ENCODE measurements at places on chromosomes 16 and 17.
A peak's percentile ranks its signal among the peaks of the same experiment; 100 is the strongest.

GRCh38 chr17:18858567-18859245, 775 bp downstream of the PRPSAP2 start:
- no peak for DNase-seq

DNA sequence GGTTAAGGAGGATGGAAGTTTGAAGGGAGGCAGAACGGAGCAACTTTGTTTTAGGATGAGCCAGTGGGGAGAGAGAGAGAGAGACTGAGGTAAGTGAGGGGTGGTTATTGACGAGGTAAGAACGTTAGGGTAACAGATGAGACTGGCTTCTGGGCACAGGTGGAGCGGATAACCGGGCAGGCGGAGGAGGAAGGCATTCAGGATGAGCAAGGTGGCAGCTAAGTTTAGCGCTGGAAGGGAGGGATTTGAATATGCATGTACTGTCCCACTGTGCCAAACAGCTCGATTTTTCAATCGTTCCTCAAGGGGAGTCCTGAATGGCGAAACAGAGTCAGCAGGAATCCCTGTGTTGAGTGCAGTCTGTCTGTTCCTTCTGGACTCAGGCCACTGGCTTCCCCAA, 35.8 kb downstream of the CACNG3 start:
- no peak for DNase-seq

- DNase-seq, result no peak
Measured at GRCh38 chr16:85640585-85640984, 27.5 kb downstream of the GSE1 start.

GRCh38 chr16:5482256-5482655, 384.7 kb upstream of the EEF2KMT start:
- no peak for DNase-seq

DNA sequence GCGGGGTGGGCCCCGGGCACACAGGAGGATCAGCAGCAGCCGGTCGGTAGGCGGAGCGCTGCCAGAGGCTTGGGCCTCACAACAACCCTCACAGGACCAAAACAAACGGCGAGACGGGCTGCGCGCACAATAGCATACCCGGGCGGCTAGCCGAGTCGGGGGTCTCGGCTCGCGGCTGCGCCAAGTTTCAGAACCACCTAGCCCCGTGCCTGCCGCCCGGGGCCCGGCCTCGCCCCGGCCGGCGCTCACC, 732 bp downstream of the ULK2 start:
- no peak for DNase-seq

DNA sequence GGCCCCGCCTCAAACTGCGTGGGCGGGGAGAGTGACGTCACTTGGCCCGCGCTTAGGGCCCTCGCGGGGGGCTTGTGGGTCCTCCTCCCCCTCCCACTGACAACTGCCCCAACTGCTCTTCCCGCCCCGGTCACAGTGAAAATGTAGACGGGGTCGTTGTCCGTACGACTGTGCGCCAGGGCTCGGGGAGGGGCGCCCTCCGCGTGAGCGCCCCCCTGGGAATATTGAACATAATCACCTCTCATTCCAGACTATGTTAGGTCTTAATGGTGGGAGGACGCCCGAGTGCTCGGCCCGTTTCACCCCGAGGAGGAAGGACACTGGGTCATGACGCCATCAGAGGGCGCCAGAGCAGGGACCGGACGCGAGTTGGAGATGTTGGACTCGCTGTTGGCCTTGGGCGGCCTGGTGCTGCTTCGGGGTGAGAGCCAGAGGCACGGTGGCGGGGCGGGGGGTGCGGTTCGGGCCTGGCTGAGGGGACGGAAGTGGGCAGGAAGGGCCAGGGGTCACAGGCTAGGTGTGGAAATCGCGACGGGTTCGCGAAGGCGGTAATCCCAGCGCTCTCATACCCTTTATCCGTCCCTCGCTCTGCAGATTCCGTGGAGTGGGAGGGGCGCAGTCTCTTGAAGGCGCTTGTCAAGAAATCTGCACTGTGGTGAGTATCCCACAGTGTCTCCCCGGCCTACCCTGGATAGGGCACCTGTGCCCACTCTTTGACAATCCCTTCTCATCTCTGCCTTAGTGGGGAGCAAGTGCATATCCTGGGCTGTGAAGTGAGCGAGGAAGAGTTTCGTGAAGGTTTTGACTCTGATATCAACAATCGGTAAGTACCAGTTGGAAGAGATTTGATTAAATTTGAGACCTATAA, at the start of gene ELP5:
Gene ELP5 (plus strand): TSS at position 40 of the 868 bp plus-strand sequence. CDS start 336 bp downstream, at position 376.
- peak; percentile 99 for DNase-seq

DNA sequence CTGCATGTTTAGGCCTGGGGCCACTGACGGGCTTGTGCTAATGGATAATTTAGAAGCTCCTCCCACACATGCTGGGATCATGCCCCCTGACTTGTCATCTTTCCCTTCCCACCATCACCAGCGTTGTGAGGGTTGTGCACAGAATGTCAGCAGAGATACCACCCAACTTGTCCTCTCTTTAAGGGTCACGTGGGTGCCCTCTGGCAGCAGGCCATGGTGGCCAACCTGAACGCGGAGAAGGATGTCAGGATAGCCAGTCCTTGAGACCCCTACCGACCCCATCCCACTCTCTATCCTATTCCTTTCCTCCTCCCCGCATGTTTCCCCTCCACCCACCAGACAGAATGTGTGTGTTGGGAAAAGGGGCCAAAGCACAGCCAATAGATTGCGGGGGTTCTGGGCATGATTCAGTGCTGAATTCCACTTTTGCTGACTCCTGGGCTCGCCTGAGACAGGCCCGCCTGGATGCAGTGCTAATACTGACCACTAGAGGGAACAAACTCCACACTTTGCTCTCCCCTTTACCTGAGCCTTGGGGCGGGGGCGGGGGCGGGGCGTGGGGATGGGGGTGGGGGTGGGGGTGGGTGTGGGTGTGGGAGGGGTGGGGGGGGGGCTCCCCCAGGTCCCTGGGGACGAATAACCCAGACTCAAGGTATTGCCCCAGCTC, at the start of gene GH2:
Gene GH2 (minus strand): TSS at position 10 of the 667 bp plus-strand sequence. CDS start 143 bp downstream, outside the sequence.
- no peak for DNase-seq

DNA sequence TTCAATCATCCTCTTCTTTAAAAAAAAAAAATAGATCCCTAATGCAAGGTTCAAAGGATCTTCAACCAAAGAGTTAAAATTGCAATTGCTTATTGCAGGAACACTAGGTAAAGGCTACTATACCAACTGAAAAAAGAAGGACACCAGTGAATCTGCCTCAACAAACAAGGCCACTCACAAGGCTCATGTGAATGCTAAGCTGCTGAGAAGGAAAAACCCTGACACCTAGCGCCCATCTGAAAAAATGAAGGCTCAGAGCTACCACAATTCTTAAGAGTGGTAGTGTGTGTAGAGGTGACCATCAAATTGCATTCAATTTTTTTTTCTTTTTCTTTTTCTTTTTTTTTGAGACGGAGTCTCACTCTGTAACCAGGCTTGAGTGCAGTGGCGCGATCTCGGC, 201.6 kb upstream of the C17orf78 start:
- no peak for DNase-seq

GRCh38 chr17:80862481-80862961, 129.1 kb upstream of the CHMP6 start:
- DNase-seq, result no peak

- no peak for DNase-seq
Measured at GRCh38 chr16:55651841-55652824, 3.7 kb upstream of the SLC6A2 start.

GRCh38 chr16:58464916-58465731, 34.8 kb upstream of the NDRG4 start:
- DNase-seq, result no peak

DNA sequence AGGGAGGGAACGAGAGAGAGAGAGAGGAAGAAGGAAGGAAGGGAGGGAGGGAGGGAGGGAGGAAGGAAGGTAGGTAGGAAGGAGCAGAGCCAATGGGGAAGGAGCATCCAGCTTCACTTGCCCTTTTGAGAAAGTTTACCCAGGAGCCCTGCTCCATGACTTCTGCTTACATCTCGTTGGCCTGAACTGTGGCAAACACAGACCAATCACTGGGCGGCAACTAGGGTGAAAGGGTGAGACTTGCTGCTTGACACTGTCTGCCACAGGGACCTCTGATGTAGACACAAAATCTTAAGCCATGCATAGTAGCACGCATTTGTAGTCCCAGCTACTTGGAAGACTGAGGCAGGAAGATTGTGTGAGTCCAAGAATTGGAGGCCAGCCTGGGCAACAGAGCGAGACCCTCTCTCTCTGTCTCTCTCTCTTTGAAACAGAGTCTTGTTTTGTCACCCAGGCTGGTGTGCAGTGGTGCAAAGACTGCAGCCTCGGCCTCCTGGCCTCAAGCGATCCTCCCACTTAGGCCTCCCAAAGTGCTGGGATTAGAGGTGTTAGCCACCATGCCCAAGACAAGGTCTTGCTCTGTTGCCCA, 19.5 kb upstream of the TUBG2 start:
- DNase-seq, result no peak

DNA sequence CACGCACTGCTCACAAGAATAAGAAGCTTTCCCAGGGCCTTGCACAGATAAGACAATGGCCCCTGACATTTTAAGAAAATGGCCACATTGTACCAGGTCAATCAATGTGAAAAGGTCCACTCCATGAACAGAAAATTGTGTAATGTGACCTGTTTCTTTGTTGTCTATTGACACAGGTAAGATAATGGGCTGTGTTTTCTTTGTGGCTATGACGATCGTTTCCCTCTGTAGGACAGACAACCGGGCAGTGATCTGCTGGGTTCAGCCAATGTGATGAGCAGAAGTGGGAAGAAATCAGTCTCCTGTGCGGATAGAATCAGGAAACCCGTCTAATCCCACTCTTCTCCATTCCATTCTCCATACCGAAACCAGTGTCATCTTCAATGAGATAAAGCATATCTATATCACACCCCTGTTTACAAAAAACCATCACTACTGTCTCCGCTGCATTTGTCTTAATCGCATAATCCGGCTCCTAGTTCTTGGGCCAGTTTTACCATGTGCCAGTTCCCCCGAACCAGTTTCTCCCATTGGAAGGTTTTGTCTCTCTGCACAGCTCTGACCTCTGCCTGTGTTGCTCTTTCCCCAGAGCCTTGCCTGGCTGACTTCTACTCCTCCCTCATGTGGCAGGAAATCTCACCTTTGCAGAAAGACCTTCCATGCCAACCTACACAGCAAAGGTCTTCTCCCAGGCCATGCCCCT, 66.9 kb upstream of the ATF7IP2 start:
- no peak for DNase-seq

GRCh38 chr17:59617156-59617732, 2.5 kb upstream of the CLTC start:
- no peak for DNase-seq

GRCh38 chr17:12909046-12909445, 108.8 kb downstream of the ELAC2 start:
- no peak for DNase-seq

GRCh38 chr16:50478773-50479149, 69.4 kb upstream of the NKD1 start:
- no peak for DNase-seq

DNA sequence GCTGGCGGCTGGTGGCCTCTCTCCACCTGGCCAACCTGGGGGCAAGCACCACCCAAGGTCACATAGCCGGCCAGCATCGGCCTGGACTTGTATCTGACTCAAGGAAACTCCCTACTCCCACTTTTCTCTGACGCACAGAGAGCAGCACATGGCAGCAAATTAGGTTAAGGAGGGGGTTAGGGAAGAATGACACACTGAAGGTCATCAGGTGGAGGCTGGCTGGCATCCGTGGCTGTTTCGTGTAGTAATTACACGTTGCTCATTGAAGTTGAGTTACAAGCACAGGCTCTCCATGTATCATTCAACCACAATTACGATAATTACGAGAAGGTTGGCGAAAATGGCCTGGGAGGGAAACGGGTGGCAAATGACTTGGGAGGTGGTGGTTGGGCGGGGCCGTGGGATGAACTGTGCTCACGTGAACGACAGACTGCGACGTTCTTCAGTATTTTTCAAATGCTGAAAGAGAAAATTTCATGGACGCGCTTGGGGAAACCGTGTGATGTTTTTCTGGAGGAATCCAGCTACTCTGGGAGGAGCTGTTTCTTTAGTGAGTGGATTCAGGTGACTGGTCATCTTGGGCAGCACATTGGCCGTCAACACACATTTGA, 4.0 kb upstream of the METRNL start:
- no peak for DNase-seq

DNA sequence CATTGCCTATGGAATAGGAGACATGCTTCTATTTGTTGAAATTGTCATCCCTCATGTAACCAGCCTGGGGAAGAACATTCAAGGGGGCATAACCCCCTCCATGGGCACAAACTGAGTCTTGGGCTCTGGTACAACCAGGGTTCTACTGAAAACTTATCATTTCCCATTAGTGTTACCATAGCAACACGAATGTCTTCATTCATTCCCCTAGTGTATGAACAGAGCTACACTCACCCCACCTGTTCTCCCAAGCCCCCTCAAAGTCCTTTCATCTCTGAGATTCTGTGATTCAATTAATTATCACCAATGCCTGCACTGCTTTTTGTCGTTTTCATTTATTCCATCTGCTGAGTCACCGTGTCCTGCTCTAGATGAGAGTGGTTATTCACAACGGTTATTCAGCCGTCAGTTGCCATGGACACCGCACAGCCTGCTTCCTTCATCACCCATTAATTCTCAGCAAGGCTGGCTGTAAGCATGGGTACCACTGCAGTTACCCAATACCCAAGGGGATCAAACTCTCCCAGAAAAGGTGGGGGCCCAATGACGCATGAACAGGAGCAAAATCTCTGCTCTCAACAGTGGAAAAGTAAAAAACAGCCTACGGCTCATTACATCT, 1.6 kb upstream of the GAST start:
- no peak for DNase-seq

DNA sequence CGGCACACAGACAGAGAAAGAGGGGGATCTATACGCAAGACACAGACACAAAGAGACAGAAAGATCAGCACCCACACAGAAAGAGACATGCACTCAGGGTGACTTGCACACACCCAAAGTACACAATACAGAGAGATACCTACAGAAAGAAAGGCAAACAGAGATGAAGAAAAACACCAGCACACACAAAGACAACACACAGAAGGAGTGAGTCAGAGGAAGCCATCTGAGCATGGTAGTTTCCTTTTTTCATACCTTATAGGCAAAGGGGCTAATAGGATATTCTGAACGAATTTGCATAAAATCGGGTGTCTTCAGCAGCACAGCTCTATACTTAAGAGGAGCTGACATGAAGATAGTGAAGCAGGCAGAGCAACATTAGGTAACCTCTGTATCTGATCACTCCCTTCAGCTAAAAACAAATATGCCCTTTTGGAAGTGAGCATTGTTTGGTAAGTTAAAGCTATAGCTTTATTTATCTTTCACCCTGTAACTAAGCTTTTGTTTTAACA, 198.6 kb downstream of the AATF start:
- DNase-seq, result no peak

- no peak for DNase-seq
Measured at GRCh38 chr16:1028056-1028455, 44.5 kb upstream of the SSTR5 start.

GRCh38 chr17:5893741-5894140, 176.4 kb upstream of the WSCD1 start:
- no peak for DNase-seq

Measured in activated CD8-positive, alpha-beta memory T cell treated with anti-CD3 and anti-CD28 coated beads for 1 hour (primary cell).